ENCODE measurements at places on chromosomes 12 and 14.
A peak's percentile ranks its signal among the peaks of the same experiment; 100 is the strongest.

DNA sequence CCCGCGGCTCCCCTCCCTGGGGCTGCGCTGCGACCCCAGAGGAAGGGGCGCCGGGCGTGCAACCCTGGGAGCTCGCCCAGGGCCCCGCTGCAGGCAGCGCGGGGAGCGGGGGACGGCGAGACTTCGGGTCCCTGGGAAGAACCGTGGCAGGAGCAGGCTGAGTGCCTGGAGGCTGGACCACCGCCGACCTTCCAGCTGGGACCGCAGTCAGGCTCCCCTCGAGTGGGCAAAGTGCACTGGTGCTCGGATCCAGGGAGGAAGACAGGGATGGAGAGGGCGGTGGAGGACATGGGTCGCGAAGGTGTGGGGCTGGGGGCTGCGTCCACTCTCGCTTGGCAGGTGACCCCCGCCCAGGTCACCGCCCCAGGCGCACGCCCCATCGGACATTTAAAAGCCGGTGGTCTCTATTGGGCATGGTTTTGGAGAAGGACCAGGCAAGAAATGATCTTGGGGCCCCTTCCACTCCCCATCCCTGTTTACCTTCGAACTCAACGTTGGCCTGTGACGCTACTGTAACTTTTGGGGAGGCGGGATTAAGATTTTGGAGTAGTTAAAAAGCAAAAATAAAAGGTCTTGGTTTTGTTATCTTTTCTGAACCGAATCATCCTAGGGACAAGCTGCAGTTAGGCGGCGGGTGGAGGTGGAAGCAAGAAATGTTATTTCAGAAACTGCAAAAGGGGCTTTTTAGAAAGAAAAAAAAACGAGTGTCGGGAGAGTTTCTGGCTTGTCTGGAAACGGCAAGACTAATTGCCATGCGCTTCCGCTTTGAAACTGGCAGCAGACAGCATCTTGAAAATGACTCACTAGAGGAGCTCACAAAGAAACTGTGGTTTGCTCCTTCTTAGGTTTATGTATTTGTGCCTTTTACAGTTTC, 1.0 kb downstream of the ELK3 start:
- DNase-seq: peak; percentile 62

DNA sequence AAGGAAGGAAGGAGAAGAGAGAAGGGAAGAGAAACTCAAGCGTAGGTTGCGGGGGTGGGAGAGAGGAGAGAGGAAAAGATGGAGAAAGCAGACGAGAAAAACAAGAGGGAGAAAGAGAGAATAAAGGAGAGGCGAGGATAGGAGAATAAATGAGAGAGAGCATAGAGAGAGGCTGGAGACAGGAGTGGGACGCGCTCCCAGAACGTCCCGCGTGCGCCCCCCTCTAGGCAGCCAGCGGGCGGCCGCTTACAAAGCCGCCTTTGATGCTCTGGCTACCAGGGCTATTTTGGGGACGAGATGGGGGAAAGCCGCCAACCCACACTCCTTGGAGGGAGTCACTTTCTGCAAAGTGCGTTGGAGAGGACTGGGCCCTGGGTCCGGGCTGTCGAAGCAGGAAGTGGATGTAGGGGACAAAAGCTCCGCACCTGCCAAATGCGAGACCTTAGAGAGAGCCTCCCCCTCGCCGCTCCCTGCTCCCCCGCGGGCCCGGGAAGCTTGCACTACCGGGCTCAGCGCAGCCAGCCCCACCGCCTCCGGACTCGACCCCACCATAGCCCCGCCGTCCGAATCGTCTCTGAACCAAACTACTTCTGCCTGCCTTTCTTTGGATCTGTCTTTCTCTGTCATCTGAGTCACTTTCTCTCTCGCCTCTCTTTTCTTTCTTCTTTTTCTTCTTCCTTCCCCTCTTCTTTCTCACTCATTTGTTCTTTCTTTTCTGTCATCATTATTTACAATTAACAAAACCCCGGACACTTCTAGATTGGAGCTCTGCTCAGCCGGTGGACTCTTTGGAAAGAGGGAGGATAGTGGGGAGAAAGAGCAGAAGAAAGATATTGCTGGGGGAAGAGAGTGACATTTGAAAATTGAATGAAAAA, 8.0 kb downstream of the ASCL1 start:
- no peak for DNase-seq

DNA sequence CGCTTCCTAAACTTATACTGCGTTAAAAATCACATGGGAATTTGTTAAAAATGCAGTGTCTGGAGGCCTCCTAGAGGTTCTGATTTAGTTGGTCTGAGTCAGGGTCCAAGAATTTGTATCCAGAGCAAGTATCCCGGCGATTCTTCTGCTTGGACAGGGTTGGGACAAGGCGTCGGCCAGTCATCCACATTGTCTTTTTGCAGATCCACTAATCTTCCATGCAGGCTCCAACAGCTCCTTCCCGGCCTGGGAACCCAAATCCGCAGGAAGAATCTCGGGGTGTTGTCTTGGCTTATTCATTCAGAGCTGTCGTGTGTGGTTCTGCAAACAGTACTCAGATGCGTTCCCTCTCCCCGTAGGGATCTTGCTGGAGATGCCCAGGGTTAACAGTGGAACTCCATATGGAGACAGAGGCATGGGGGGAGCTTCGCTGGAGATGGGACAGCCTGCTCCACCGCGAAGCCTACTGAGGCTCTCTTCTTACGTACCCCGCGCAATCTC, 25.3 kb downstream of the GPRC5D start:
- no peak for DNase-seq

- DNase-seq: no peak
These were observed 9.7 kb downstream of the FUT8 start for GRCh38 chr14:65422088-65422834.

- DNase-seq: no peak
These were observed 59.5 kb downstream of the GALNT4 start for GRCh38 chr12:89464974-89465592.

DNA sequence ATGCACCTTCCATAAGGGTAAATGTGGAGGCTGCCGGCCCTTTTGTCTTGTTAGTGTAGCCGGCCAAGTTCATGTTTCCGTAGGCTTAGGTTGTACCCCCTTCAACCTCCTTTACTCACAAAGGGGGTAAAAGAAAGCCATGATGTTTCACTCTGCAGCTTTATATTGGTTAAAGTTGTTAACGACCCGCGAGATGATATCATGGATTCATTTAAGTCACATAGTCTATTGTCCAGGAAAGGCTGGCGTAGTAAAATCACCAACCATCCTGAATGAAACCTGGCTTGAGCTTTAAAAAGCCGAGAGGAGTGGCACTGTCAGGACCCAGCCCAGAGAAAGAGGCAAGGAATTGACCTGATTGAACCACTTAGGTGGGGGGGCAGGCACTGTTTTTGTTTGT, 1.3 kb downstream of the UNG start:
- no peak for DNase-seq

GRCh38 chr14:51304438-51304837, 64.4 kb downstream of the TMX1 start:
- DNase-seq: no peak

- DNase-seq: no peak
These were observed 898.9 kb upstream of the SEL1L start for GRCh38 chr14:82432301-82433105.

- DNase-seq: no peak
These were observed 3.6 kb downstream of the SLC48A1 start for GRCh38 chr12:47776471-47777143.

DNA sequence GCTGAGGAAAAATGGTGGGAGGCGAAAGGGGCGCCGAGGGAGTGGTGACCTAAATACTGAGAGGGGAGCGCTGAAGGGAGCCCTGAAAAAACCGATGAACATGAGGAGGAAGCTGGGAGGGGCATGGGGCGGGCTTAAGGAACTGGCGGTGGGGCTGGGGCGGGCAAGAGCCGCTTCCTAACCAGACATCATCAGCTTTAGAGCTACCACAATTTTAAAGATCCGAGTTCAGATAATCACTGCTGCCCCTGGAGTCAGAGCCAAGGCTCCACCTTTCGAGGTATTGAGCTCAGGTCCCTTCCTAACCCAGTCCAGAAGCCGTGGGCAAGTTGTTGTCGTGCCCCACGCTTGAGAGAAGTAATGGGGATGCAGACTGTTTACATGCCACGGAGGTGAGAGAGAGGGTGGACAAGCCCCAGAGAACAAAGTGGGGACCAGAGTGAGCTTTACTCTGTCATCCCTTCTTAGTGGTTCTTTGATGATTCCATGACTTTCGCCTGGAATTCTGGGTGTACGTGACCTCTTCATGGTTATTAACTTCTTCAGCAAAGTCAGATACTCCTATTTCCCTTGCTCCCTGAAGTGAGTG, 393 bp downstream of the ORMDL2 start:
- no peak for DNase-seq

DNA sequence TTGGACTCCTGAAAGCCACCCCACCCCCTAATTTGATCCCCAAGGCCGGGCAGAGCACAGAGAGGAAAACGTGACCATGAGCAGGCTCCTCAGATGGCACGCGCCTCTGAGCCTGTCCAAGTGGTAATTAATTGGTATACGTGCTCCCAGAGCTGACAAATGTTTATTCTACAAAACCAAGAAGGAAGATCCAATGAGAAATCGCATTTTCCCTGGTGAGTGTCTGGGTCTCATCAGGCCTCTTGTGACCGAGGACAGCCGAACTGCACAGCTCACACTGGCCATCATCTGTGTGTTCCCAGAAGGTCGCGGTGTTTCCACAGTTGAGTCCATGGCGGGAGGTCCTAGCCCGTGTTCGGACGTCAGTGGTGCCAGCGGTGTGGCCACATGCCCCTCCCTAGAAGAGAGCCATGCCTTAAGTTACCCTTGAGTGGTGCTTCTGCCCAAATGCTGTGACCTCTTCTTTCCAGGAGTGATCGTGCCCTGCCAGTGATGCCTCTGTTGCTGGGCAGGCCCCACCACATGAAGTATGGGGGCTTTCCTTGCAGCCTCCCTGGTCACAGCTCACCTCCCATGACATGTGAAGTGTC, 317.5 kb upstream of the RTL1 start:
- DNase-seq: no peak

DNA sequence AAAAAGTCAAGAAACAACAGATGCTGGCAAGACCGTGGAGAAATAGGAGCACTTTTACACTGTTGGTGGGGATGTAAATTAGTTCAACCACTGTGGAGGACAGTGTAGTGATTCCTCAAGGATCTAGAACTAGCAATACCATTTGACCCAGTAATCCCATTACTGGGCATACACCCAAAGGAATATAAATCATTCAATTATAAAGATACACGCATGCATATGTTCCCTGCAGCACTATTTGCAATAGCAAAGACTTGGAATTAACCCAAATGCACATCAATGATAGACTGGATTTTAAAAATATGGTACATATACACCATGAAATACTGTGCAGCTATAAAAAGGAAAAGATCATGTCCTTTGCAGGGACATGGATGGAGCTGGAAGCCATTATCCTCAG, 18.0 kb upstream of the CATSPERB start:
- DNase-seq: no peak

DNA sequence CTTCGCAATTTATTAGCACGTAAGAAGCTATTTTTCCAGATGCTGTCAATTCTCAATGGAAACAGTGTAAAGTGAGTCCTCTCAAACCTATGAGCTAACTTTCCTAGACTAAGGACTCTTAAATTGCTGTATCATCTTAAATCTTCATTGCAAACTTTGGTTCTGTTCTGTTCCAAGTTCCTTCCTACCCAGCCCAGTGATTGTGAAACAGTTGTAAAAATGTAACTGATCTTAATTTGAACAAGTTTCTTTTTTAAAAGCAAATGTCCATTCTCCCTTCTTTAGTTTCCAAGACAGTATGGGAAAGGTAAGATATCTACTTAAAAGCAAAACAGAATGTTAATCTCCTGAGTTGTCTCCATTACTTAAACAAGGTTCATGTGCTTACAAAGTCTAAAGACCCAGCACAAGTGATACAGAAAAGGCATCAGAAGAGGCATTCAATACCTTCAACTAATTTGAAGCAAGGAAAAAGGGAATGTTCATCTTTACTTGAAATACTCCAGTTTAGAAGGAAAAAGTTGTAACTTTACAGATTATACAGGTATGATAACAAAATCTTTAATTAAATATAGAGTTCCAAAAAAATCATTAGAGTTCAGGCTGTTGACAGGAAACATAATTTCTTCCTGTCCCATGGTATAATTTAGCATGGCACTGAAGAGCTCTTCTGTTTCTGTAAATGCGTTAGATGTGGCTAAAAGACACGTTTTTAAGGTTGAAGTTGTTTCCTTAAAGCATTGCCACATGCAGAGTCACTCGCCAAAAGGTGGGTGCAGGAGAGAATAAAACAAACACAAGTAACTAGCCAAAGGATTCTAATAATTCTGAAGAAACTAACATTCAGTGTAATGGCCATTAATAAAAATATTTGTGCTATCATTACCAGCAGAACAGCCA, 101.5 kb upstream of the USP15 start:
- DNase-seq: no peak

- DNase-seq: no peak
These were observed 1.5 kb downstream of the COL2A1 start for GRCh38 chr12:48002773-48003218.

GRCh38 chr12:111088409-111088808, 168.0 kb upstream of the MYL2 start:
- no peak for DNase-seq

DNA sequence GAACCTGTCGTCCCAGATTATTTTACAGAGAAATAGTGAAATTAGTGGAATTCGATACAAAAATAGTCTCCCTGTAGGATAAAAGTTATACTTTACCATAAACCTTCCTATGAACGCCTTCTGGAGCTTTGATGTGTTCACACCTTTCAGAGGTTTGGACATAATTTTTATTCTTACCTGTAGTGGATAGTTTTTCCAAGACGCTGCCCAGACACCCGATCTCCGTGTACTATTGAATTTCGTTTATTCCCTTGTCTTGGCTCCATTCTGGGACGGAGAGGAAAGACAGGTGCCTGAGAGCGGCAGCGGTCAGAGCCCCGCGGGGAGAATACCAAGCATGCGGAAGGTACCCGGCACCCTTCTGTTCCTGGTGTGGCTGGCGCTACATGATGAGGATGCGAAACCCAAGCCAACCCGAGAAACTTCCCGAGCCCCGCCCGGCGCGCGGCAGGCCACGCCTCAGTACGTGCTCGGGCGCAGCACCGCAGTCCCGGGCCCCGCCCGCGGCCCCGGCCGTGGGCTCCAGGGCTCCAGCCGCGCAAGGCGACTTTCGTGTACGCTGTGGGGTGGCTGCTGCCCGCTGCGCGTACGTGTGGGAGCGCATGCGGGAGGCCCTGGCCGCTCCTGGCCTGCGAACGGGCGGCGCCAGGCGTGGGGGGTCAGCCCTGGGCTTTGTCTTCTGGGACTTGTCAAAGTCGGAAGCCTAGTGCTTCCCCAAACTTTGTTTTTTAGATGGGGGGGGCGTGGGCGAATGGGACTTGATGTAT, 11.3 kb upstream of the SNAPC1 start:
- peak; percentile 66 for DNase-seq

DNA sequence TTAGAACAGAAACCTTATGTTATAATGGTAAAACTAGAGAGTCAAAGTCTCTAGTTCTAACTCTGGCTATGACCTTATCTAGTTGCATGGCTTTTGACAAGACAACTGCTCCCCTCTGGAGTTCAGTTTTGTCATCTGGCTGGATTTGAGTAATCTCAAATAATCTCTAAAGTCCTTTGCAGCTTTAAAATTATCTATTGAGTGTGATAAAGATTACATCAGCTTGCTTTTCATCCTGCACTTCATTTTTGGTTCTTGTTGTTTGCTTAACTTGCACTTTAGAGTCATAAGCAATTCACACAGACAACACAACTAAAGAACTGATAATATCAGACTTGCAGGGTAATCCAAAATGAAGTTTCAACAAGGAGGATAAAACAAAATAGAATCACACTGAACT, 2.3 kb downstream of the AKAP5 start:
- no peak for DNase-seq
